ENCODE measurements at places on chromosomes 3 and 15. TPM values are rescaled to one million over a fixed set of nuclear protein-coding genes. Genes with fewer than 3 reads are reported as not detected.
A peak's percentile ranks its signal among the peaks of the same experiment; 100 is the strongest.

GRCh38 chr15:66884661-66885237 is 180.7 kb upstream of the SMAD3 start:
- H3K36me3 ChIP-seq, result no peaks in the 10 kb centered on the region
- no peak overlapping the region for H3K4me3 ChIP-seq
- peaks cover 24% of the 10 kb centered on the region for H3K4me1 ChIP-seq
- no peak for DNase-seq
- H3K27ac ChIP-seq, result no peak overlapping the region

- H3K4me1 ChIP-seq, result peaks cover 51% of the 10 kb centered on the region
- no peaks in the 10 kb centered on the region for H3K36me3 ChIP-seq
- DNase-seq, result peak; percentile 85
- H3K4me3 ChIP-seq, result no peak overlapping the region
- no peaks in the 10 kb centered on the region for H3K27me3 ChIP-seq
- H3K27ac ChIP-seq, result peak overlapping the region; percentile 86
Measured at GRCh38 chr15:90046911-90047392, 45.8 kb downstream of the ZNF710 start.

DNA sequence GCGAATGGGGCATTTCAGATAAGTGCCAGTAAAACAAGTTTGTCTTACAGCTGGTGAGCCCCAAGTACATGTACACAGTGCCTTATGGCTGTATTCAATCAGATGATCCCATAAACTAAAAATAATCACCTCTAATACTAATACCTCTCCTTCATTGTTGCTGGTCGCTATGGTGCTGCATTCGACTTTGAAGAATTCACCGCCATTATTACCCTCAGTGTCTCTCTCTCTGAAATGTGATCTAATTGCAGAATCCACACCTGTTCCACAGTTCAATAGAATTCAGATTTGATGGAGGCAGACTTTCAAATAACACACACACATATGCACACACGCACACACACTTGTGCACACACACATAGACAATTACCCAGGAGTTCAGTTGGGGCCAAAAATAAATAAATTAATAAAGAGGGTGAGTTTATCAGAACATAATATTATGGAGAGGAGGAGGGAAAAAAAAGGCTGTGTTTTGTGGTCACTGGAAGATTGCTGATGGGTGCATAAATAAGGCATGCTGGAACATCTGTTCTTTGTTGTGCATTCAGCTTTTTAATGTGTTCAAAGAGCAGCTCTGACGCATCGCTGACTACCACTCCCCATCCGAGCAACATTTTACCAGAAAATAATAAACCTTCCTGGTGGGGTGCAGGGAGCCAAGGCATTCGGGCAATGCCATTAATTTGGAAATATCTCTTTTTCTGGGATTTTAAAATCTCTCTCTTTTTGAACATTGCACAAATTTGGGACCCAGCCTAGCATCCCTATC is 235.7 kb downstream of the SATB1 start:
- no peaks in the 10 kb centered on the region for H3K27me3 ChIP-seq
- H3K36me3 ChIP-seq, result no peaks in the 10 kb centered on the region
- no peak overlapping the region for H3K27ac ChIP-seq
- no peak overlapping the region for H3K4me3 ChIP-seq
- DNase-seq, result peak; percentile 14

DNA sequence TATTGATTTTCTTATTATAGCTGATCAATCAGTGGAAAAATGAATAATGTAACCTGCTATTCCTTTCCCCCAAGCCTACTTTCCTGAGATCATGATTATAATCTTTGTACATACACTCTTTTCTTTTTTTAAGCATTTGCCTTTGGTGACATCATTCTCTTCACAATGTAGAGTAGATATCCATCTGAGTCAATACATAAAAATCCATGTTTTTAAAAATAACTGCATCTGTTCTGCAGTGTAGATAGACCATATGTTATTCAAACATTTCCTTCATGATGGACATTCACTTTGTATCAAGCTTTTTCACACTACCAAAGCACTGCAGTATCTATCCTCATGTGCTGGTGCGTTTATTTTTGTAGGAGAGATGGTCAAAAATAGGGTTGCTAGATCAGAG is 211.1 kb downstream of the PTPRG start:
- H3K36me3 ChIP-seq, result no peaks in the 10 kb centered on the region
- no peaks in the 10 kb centered on the region for H3K27me3 ChIP-seq
- H3K4me3 ChIP-seq, result no peak overlapping the region
- H3K4me1 ChIP-seq, result no peaks in the 10 kb centered on the region

DNA sequence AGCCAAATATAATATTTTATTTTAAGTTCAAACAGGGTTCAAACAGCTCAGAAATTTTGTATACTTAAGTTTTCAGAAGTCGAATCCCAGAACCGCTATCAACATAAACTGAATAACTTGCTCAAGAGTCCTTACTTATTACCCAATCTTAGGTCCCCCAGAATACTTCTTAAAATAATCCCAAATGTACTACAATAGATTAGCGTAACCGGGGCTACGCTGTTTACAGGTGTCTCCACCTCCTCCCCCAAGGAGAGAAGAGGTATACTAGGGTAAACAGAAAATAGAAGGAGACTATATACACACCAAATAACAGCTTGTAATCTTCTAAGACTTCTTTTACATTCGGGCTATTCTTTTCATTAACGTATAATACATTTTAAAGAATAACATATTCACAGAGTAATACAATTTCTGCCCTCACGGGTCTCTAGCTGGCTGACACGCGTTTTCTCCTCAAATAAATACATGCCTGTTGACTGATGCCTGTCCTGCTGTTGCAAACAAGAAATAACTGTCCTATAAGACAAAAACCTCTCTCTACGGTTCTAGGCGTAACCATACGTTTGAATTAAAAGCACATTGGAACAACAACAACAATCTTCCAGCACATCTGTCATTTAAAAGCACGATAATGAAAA is 1.3 kb downstream of the DENND4A start:
- no peaks in the 10 kb centered on the region for H3K27me3 ChIP-seq
- no peaks in the 10 kb centered on the region for H3K36me3 ChIP-seq
- peak overlapping the region; percentile 99 for H3K27ac ChIP-seq
- no peak for DNase-seq
- H3K4me1 ChIP-seq, result peaks cover 46% of the 10 kb centered on the region
- peak overlapping the region; percentile 80 for H3K4me3 ChIP-seq

- H3K27ac ChIP-seq, result no peak overlapping the region
- H3K4me1 ChIP-seq, result no peaks in the 10 kb centered on the region
- no peak for DNase-seq
- no peaks in the 10 kb centered on the region for H3K36me3 ChIP-seq
- H3K4me3 ChIP-seq, result no peak overlapping the region
Measured at GRCh38 chr15:48432688-48433087, 101.5 kb downstream of the DUT start.

MESP2 gene
- total RNA-seq, result not detected

All from body of pancreas (tissue), 4 donors.